ENCODE measurements at places on chromosomes 2 and 18. TPM values are rescaled to one million over a fixed set of nuclear protein-coding genes. Genes with fewer than 3 reads are reported as not detected.
A peak's percentile ranks its signal among the peaks of the same experiment; 100 is the strongest.

GRCh38 chr2:158965107-158965506, 3.3 kb upstream of the TANC1 start:
- no peaks in the 10 kb centered on the region for H3K27me3 ChIP-seq
- peak overlapping the region; percentile 31 for H3K27ac ChIP-seq

DNA sequence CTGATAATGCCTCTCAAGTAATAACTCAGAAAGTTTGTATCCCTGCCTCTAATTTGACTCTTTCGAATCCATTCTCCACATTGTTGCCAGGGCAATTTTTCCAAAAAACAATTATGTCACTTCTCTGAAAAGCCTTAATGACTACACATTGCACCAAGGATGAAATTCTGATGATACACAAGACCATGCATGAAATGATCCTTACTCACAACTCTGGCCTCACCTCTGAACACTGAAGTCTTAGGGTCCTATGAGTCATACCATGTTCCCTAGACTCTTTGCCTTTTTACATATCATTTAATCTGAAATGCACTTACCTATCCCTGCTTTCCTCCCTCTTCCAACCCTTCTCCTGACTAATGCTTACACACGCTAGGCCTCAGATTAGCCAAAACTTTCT, 51.0 kb downstream of the WDPCP start:
- no peak overlapping the region for H3K27ac ChIP-seq
- H3K4me3 ChIP-seq, result no peak overlapping the region
- H3K4me1 ChIP-seq, result peaks cover 13% of the 10 kb centered on the region
- DNase-seq, result no peak
- no peaks in the 10 kb centered on the region for H3K27me3 ChIP-seq

- no peak overlapping the region for H3K27ac ChIP-seq
- H3K4me1 ChIP-seq, result no peaks in the 10 kb centered on the region
- DNase-seq, result no peak
- no peak overlapping the region for H3K4me3 ChIP-seq
These were observed 214.8 kb downstream of the TXNL1 start for GRCh38 chr18:56423626-56424025.

DNA sequence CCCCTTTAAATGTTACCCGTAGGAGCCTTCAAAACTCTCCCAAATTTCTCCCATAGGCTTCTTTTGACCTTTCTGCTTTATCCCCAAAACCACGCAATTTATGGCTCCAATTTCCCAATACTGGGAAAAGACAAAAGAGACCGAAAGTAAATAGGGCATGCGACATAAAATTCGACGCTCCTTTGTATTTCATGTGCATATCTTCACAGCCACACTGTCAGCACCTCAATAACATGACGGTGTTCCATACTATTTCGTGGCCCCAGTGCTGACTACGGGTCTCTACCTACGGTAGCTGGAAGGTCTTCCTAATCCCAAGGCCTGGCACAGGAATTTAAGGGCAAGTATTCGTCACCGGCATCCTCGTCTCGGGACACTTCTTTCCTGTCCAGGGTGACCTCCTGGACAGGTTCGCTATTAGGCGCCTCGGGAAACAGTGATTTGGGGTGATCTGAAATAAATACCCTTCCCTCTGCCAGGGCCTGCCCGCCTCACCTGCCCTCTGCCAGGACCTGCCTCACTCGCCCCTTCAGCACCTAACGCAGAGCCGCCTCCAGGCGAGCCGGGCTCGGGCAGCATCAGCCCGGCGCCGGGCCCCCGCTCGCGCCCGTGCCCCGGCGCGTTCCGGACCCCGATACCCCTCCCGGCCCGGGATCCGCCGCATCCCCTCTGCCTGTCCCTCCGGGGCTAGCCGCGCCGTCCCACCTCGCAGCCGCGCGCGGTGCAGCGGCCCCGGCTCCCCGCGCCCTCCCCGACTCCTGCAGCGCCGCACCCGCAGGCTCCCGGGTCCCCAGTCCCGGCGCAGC, 680 bp downstream of the DTNB start:
- H3K4me1 ChIP-seq, result peaks cover 13% of the 10 kb centered on the region
- H3K27ac ChIP-seq, result peak overlapping the region; percentile 71
- peaks cover 3% of the 10 kb centered on the region for H3K36me3 ChIP-seq
- no peak for DNase-seq
- peaks cover 17% of the 10 kb centered on the region for H3K27me3 ChIP-seq

GRCh38 chr2:185130685-185131084, 532.4 kb downstream of the ZNF804A start:
- no peak overlapping the region for H3K27ac ChIP-seq
- no peaks in the 10 kb centered on the region for H3K4me1 ChIP-seq
- DNase-seq, result no peak
- H3K36me3 ChIP-seq, result no peaks in the 10 kb centered on the region
- H3K27me3 ChIP-seq, result no peaks in the 10 kb centered on the region

- H3K27ac ChIP-seq, result no peak overlapping the region
- no peaks in the 10 kb centered on the region for H3K4me1 ChIP-seq
- no peaks in the 10 kb centered on the region for H3K36me3 ChIP-seq
- peaks cover 2% of the 10 kb centered on the region for H3K27me3 ChIP-seq
These were observed 145.1 kb upstream of the CELF4 start for GRCh38 chr18:37710726-37711125.

DNA sequence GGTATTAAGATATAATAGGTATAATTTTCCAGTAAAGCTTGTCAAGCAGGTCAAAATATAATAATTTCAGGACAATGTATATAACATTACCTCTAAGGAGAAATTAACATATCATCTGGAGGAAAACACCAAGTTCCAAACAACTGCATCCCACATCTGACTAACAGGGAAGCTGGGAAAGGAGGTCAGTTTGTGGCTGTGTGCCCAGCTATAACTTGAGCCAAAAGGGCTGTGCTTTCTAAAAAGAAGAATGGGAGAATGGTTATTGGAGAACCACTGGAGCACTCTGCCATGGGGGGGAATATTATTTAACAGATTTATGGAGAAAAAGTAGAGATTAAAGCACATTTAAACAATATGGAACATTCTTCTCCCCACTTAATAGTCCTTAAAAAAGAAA, 390.6 kb upstream of the PKDCC start:
- no peaks in the 10 kb centered on the region for H3K27me3 ChIP-seq
- no peaks in the 10 kb centered on the region for H3K4me1 ChIP-seq
- H3K36me3 ChIP-seq, result peaks cover 5% of the 10 kb centered on the region
- no peak overlapping the region for H3K4me3 ChIP-seq

- DNase-seq, result peak; percentile 58
- peaks cover 30% of the 10 kb centered on the region for H3K4me1 ChIP-seq
- peaks cover 41% of the 10 kb centered on the region for H3K27me3 ChIP-seq
- H3K4me3 ChIP-seq, result no peak overlapping the region
These were observed 111.4 kb downstream of the FTCDNL1 start for GRCh38 chr2:199739413-199740110.

- H3K4me1 ChIP-seq, result peaks cover 26% of the 10 kb centered on the region
- no peaks in the 10 kb centered on the region for H3K36me3 ChIP-seq
- H3K4me3 ChIP-seq, result no peak overlapping the region
- no peak for DNase-seq
These were observed 537.1 kb upstream of the ID2 start for GRCh38 chr2:8144785-8145184.

DNA sequence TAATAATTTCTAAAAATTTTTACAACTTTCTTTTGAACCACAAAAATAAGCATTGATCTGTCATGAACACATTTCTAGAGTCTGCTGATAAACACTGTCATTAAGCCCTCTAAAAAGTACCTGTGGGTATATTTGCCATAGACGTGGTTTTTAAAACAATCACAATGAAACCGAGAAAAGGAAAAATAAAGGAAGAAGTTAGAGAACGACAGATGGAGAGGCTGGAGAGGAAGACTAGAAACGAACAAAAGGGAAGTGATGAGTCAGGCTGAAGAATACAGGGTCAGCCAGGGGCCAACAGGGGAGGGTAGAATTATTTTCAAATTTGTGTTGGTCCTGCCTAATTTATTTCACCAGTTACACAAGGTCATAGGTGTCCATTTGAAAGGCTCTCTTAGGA, 62.0 kb downstream of the MYL12B start:
- H3K27ac ChIP-seq, result peak overlapping the region; percentile 39
- no peak for DNase-seq
- peaks cover 4% of the 10 kb centered on the region for H3K36me3 ChIP-seq
- no peaks in the 10 kb centered on the region for H3K27me3 ChIP-seq
- H3K4me3 ChIP-seq, result no peak overlapping the region

DNA sequence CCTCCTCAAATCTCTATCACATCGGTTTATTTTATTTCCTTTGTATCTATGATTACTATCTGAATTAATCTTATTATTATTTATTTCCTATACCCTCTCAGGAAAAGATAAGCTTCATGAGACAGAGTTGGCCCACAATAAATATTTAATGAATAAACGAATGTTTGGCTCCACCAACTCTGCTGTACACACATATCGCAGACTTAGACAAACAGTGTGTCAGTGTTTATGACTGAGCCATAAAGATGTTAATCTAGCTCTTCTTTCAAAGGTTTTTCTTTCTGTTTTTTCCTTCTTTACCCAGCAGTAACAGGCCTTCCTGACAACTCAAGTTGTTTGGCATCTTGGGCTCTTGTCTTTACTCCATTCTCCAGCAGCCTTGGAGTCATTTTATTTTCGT, 329.5 kb downstream of the CDH2 start:
- H3K36me3 ChIP-seq, result no peaks in the 10 kb centered on the region
- no peak overlapping the region for H3K4me3 ChIP-seq
- DNase-seq, result no peak
- no peaks in the 10 kb centered on the region for H3K27me3 ChIP-seq

DNA sequence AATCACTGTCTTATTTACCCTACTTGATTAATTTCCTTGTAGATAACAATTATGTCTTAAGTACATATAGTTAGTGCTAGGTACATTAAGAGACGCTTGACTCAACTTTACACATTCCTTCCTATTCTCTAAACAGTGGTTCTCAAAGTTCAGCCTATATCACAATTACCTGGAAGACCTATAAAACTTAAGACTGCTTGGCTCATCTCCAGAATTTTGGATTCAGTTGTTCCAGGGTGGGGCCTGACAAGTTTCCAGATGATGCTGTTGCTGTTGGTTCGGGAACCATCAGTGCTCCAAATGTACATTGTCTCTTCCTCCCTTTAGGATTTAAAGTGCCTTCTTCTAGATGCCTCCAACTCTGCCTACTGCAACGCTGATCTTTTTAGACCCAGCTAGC, 4.0 kb downstream of the PPP3R1 start:
- H3K27me3 ChIP-seq, result no peaks in the 10 kb centered on the region
- peaks cover 13% of the 10 kb centered on the region for H3K4me1 ChIP-seq
- H3K4me3 ChIP-seq, result no peak overlapping the region

GRCh38 chr18:10059610-10060468, 146.0 kb downstream of the VAPA start:
- peak overlapping the region; percentile 69 for H3K27ac ChIP-seq
- no peaks in the 10 kb centered on the region for H3K36me3 ChIP-seq
- H3K4me3 ChIP-seq, result no peak overlapping the region
- H3K4me1 ChIP-seq, result peaks cover 63% of the 10 kb centered on the region
- DNase-seq, result no peak
- no peaks in the 10 kb centered on the region for H3K27me3 ChIP-seq

DNA sequence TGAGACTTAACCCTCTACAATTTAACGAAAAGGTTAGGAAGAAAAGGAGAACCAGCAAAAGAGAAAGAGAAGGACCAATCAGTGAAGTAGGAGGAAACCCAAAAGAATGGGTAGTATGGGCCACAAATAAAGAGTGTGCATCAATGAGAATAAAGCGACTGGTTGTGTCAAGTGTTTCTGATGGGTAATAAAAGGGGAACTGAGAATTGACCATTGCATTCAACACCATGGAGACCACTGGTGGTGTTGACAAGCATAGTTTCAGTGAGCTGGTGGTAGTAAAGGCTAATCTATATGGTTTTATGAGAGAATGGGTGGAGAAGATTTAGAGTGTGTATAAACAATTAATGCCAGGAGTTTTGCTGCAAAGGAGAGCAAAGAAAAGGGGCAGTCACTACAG, 75.4 kb downstream of the CSRNP3 start:
- peaks cover 3% of the 10 kb centered on the region for H3K36me3 ChIP-seq
- no peak overlapping the region for H3K27ac ChIP-seq
- DNase-seq, result no peak

GRCh38 chr2:200742426-200742825, 69.3 kb upstream of the BZW1 start:
- H3K27ac ChIP-seq, result no peak overlapping the region
- H3K36me3 ChIP-seq, result no peaks in the 10 kb centered on the region

Gene LRP2
- 54.2 TPM for total RNA-seq

Gene TRIM43
- not detected for total RNA-seq

Gene MC4R
- total RNA-seq, result not detected

Gene EML4
- 95.6 TPM for total RNA-seq

Gene RAB17
- total RNA-seq, result 11.0 TPM

Gene AMER3
- not detected for total RNA-seq

Data from mesothelial cell of epicardium (in vitro differentiated cells).